ENCODE measurements at places on chromosomes 12 and 14.

GRCh38 chr12:122395319-122395718, 27.1 kb downstream of the CLIP1 start:
- DNase-seq: no peak

DNA sequence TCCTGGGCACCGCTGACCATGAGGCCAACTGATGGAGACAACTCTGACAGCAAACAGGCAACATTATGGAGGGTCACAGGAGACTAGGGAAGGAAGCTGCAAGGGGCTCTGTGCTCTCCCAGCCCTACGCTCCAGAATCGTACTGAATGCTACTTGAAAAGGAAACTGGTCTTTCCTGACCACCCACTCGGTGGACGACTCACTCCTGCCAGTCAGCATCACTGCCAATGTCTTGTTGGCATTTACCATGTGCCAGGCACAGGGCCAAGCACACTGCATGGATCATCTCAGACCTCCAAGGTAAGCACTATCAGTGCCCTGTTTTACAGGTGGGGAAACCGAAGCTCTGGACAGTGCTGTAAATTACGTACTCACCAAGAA, 38.0 kb downstream of the CCDC85C start:
- no peak for DNase-seq

- no peak for DNase-seq
These were observed 2.2 kb downstream of the PLEKHG6 start for GRCh38 chr12:6312529-6313325.

DNA sequence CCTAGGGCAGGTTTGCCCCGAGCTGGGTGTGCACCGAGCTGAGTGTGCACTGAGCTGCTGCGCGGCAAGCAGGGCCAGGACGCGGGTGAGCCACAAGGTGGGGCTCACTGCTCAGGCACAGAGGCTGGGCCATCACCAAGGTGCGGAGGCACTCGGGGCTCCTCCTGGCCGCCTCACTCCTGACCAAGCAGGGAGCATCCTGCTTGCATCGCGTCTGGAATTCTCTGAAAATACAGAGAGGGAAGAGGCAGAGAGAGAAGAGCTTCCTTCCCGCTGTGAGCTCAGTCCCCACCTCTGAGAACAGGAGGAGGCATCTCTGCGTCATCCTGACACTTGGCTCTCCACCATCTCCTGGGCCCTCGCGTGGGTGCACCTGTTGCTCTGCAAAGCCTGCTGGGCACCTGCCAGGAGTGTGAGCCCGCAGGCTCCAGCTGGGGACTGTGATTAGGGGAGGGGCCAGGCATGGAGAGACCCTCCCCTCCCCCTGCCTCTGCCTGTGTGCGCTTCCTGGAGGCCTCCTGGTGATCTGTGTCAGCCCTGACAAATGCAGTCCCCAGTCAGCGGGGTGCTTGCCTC, 116.3 kb downstream of the GLT1D1 start:
- DNase-seq: no peak

All from activated CD4-positive, alpha-beta T cell treated with anti-CD3 and anti-CD28 coated beads, Interleukin-2, amount 50 U/mL, for 1 hour (primary cell).